ENCODE measurements at places on chromosomes 11 and 22.

- no peak for DNase-seq
Measured at GRCh38 chr11:24705474-24705873, 208.6 kb downstream of the LUZP2 start.

GRCh38 chr11:75342231-75342918, 9.1 kb downstream of the ARRB1 start:
- DNase-seq: no peak

DNA sequence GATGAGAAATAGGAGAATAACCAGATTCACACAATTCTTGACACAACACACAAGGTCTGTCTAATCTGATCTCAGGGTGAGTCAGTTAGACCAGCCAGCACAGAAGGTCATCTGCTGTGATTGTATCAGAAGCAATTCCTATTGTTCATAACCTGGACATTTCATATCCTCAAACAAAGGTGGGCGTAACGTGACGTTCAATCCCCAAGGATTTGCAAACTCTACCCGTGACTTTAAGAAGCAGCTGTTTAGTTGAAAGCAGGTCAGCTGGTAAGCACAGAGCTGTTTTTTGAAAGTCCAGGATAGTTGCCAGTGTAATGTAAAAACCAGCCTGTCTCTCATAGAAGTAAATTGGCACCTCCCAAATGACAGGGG, 385.1 kb downstream of the DCDC1 start:
- DNase-seq: no peak

- DNase-seq: no peak
Measured at GRCh38 chr22:45640941-45641621, 30.6 kb upstream of the ATXN10 start.

Data from stimulated activated naive CD4-positive, alpha-beta T cell (primary cell).